Activated naive CD8-positive, alpha-beta T cell treated with anti-CD3 and anti-CD28 coated beads for 36 hours (primary cell): ENCODE measurements at places on chromosomes 16 and 17.
A peak's percentile ranks its signal among the peaks of the same experiment; 100 is the strongest.

DNA sequence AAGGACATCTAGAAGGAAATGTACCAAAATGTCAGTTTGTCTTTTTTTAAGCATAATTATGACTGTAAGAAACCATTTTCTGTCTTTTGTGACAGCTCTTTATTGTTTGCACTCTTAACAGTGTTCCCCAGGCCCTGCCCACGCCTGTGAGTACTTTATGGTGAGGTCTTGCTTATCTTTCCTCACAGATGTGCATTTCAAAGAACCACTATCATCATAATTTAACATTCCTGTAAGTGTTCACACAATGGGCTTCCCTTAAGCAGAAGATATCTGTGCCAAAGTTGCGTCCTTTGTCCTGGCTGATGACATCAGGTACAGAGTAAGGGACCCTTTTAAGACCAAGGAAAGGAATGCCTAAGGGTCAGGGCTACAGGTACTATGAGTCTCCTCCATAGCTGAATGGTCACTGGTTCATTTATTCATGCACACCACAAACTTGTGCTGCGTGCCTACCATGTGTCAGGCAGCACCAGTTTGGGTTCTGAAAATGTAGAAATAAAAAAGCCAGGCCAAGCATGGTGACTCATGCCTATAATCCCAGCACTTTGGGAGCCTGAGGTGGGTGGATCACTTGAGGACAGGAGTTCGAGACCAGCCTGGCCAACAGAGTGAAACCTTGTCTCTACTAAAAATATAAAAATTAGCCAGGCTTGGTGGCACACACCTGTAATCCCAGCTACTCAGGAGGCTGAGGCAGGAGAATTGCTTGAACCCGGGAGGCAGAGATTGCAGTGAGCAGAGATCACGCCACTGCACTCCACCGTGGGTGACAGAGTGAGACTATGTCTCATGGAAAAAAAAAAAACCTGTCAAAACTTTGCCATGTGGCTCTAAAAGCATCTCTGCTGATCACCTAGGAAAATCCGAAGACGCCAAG, 55.4 kb upstream of the NLK start:
- DNase-seq = no peak

DNA sequence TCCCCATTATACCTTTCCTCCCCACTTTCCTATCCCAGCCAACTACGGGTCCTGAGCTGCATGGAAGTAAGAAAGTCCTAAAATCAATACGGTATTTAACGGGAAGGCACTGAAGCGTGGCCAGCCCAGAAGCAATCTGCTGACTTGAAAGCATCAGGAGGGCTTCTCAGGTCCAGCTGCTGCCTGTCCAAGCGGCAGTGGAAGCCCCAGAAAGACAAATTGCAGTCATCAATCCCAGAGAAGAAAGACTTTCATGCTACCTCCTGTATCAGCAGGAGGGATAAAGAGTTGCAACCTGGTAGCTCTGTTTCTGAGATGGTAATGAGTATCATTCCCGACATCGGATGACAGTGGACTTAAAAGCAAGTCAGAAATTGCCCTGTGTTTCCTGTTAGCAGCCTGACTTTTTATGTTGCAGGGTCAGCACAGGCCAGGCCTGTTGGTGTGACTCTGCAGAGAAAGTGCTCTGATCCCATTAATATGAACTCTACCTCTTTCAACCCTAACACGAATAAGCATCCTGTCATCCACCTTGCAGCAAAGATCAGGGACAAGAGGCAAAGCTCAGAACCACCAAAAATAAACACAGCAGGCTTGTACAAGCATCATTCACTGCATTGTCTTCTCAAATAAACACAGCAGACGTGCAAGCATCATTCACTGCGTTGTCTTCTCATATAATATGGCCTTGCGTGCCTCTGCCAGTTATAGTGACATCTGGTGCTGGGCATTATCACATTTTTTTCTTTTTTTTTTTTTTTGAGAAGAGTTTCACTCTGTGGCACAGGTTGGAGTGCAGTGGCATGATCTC, 358.6 kb upstream of the CDH11 start:
- no peak for DNase-seq

DNA sequence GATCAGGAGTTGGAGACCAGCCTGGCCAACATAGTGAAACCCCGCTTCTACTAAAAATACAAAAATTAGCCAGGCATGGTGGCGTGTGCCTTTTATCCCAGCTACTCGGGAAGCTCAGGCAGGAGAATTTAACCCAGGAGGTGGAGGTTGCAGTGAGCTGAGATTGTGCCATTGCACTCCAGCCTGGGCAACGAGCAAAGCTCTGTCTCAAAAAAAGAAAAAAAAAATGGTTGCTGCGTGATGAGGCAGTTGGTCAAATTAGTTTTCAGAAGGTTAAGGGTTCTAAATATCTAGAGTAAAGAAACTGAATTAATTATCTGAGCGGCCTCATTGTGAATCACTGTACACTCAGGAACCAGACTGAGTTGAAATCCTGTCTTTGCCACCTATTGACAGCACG, 3.5 kb upstream of the CD68 start:
- DNase-seq = no peak

DNA sequence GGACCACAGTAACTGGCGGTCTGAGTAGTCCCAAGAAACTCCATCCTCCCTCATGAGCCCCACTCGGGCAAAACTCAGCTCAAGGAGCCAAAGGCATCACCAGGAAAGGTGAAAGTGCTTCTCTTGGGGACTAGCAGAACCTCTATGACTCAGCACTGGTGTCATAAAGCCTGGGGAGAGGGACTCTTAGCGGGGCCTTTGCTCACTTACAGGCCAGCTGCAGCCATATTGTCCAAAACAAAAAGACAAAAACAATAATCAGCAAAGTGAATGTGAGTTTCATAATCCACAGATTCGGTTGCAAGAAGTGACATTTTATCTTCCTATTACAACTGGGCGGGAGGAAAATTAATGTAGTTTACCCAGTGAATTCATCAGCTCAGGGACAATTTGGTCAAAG, at the start of gene TEKT5:
TSS of gene TEKT5 (minus strand) at position 101 of the 400 bp plus-strand sequence. CDS start at position 44, 57 bp downstream.
- DNase-seq = no peak

DNA sequence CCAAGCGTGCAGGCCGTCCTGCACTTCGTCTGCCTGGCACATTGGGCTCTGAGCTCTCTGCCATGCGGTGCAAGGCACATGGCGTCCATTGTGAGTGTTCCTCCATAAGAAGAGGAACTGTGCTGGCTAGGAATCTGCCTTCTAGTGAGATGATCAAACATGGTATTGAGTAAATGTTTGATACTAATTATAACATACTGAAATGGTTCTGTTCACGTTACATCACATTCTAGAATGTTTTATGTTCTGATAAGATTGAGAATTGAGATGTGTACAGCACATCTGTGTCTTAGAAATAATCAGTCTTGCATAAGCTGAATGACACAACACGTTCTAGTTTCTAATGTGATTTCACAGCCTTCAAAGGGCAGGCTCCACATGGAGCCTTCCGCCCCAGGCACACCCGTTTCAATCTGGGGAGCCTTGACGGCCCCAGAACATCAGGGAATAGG, 42.9 kb downstream of the USP10 start:
- DNase-seq = no peak

- no peak for DNase-seq
Measured at GRCh38 chr16:72769876-72770275, 278.1 kb downstream of the ZFHX3 start.

DNA sequence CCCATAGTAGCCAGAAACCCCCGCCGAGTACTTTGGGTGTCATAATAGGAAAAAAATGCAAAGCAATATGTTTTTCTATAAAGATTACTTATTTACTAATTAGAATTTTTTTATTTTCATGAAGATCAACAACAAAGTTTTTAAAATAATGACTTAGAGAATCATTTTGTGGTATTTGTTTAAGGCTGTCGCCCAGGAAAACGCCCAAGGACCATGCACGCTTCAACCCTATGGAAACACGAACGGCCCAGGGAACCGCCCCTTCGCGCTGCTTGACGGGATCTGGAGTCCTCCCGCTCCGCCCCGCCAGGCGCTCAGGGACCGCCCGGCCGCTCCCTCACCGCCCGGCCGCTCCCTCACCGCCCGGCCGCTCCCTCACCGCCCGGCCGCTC, 408 bp upstream of the KPNA2 start:
- DNase-seq = peak; percentile 93
